ENCODE measurements at places on chromosomes 3 and 15.

GRCh38 chr15:28094732-28095521 is 4.2 kb downstream of the OCA2 start:
- no peak for DNase-seq

DNA sequence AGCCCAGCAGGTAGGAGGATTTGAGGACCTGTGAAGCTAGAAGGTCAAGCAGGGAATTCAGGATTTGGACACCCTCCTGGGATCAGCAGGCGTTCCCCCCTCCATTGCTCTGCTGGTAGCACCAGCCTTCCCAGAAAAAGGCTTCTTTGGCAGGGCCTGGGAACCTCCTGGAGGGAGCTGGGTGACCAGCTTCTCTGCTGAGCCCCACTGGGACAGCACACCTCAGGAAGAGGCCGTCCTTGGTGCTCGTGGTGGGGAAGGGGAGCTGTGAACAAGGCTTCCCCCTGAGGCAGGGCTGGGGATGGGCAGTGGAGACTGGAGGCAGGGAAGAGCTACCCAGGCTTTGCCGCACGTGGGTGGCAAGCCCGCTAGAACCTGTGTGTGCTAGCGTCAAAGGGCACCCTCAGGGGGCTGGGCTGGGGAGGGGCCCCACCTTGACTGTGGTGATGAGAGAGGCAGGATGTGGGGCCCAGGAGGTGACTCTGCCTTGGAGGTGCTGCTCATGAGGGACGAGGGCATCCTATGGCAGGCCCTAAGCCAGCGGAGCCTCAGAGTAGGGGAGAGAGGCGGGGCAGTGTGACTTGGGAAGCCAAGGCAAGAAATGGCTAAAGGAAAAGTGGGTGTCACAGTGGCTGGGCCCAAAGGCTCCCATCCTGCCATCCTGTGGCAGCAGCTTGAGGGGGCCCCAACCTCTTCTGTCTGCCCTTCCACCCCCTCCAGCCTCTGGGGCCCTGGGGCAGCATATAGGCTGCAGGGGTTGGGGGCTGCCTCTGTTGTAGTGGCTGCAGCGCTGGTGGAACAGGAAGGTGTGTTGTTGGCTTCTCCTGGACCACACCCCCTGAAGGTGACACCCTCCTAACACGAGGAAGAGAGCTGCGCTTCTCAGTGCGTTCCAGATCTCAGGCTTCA is 20.7 kb downstream of the KLF13 start:
- DNase-seq: no peak

- DNase-seq: no peak
These were observed 1.3 kb downstream of the MAGI1 start for GRCh38 chr3:66037330-66037985.

- DNase-seq: no peak
These were observed 218.6 kb upstream of the LRRFIP2 start for GRCh38 chr3:37392957-37393356.

DNA sequence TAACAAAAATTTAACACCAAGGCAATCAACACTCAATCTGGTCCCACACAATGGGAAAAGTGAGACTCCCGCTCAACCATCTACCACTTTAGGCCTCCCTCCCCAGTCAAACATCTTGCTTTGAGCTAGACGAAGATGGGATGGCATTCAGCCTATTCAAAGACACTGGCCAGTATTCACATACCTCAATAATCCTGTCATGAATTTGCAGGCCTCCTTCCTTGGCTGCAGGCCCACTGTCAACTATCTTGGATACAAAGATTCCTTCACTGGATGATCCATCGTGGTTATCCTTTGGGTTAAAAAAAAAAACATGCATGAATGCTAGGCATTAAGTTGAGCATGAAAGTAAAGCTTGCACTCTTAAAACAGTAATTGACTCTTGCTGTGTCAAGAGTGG is 22.6 kb downstream of the PDZRN3 start:
- peak; percentile 96 for DNase-seq

- peak; percentile 71 for DNase-seq
These were observed 256.5 kb downstream of the SHQ1 start for GRCh38 chr3:72591522-72592421.

DNA sequence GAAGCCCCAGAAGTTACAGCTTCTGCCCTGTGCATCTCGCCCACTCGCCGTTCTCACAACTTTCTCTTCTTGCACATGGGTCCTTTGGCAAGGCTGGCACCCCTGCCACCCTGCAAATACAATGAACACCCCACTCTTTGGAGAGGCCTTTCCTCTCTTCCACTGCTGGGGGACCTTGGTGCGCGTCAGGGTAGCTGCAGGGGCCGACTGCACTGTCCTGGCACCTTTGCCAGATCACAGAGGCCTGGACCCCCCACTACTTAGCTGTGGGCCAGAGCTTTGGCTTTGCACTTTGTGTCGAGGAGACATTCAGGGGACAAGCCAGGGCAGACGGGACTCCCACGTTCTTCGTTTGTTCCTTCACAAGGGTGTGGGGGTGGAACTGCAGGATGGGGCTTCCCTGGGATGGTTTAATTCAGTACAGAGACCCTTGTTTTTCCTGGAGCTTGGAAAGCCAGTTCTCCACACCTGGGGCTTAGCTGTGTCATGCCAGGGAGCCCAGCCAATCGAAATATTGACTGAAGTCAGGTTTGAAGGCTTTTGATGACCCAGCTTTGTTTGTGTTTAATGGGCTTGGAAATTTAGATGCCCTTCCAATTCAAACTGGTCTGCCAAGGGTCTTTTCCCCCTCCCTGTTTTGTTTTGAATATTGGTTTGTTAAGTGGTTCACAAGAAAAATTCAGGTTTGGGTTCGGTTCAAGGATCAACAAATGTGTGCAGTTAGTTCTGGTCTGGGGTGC is 256.1 kb upstream of the TLE3 start:
- DNase-seq: no peak

- no peak for DNase-seq
These were observed 33.4 kb downstream of the LDHAL6B start for GRCh38 chr15:59240036-59240435.

- no peak for DNase-seq
These were observed 14.9 kb downstream of the TMEM43 start for GRCh38 chr3:14139771-14140170.
